ENCODE measurements at places on chromosomes 2 and 18.

- DNase-seq = no peak
Observed at GRCh38 chr2:217723981-217724380, 278.8 kb downstream of the TNS1 start.

DNA sequence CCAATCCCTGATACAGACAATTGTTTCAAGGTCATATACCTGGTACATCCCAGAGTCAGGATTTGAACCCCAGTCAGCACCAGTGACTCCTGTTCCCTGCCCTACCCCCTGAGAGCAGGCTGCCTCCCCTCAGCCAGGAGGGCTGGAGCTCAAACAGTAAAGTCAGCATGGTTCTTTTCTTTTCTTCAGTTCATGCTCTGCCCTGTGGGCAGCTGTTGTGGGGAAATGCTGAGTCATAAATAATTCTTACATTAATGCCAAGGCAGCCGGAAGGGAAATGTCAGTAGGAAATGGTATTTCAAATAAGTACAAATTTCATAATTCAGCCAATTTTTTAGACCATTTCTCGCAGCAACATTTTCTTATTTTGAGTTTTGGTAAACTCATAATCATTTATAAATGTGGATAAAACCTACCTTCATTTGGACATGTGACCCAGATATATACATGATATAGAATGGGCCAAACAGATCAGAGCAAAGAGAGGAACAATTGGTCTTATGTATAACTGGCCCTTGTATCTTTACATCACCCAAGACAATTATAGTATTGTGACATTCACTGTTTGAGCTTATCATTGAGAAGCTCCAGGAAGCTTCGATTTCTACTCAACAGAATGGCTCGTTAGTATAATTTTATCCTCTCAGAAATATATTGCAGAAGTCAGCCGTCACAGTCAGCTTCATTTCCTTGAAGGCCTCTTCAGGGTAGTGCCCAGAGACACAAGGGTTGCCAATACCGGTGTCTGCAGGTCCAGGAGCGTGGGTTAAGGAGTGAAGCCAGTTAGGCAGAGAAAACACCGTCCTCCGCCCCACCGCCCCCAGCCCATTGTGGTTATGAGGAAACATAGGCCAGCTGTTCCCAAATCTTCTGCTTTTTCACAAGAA is 28.0 kb upstream of the SCYGR1 start:
- no peak for DNase-seq

- DNase-seq = peak; percentile 21
Observed at GRCh38 chr2:191933307-191934105, 86.6 kb upstream of the CAVIN2 start.

- no peak for DNase-seq
Observed at GRCh38 chr2:40049781-40050180, 270.7 kb upstream of the THUMPD2 start.

DNA sequence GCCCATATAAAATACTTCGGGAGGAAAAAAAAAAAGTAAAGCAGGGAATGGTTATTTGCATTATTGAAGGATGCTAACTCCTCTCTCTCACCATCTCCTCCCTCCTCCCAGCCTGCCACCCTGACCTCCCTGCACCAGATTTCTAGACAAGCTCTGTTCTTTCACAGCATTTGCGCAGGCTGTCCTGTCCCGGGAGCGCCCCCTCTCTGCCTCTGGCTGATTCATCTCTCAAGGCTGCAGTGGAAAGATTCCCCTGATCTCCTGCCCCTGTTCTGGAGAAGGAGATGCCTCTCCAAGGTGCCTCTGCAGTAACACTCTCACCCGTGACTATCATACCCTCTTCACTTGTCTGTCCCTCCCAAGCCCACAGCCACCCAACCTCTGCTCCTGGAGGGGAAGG is 38.5 kb downstream of the COL4A4 start:
- no peak for DNase-seq

GRCh38 chr2:240481720-240482119 is 46.3 kb downstream of the GPC1 start:
- no peak for DNase-seq

- DNase-seq = no peak
Observed at GRCh38 chr2:219961947-219962498, 334.6 kb downstream of the SLC4A3 start.

GRCh38 chr18:50494569-50494968 is 65.3 kb upstream of the MAPK4 start:
- no peak for DNase-seq

- no peak for DNase-seq
Observed at GRCh38 chr2:127805491-127805890, 5.5 kb downstream of the WDR33 start.

GRCh38 chr2:29401994-29402393 is 286.8 kb downstream of the CLIP4 start:
- DNase-seq = no peak

DNA sequence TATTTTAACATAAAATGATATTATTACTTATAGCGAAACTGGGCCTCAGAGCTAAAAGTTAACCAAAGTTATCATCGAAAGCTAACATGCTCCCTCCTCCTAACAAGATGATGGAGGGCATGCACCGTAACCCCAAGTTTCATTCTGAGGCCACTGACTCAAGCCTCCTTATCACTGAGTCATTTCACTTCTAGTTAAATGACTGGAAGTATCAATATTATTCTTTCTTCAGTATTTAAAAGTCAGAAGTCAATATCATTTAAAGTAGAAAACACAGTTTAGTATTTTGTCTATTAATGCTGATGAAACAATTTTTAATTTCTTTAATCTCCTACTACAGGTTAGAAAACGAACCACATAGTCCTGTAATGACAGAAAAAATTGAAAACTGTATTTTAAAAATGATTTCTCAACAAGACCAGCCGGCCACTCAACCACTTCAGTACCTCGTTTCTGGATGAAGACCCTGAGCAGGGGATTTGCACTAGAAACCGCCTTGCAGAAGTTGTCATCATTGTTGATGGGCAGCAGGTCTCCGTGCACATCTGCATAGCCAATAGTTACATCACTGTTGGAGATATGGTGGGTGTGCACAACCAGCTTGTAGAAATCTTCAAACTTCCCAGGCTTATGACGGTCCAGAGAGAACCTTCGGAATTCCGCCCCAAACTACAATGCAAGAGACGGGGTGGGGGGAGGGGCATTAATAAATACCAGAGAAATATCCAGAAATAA is 44.9 kb downstream of the PARD6G start:
- peak; percentile 47 for DNase-seq

- no peak for DNase-seq
Observed at GRCh38 chr2:178241844-178242551, 47.7 kb downstream of the OSBPL6 start.

GRCh38 chr2:209305026-209305425 is 118.8 kb upstream of the MAP2 start:
- no peak for DNase-seq

- no peak for DNase-seq
Observed at GRCh38 chr2:40096360-40096759, 317.3 kb upstream of the THUMPD2 start.

- no peak for DNase-seq
Observed at GRCh38 chr2:164655750-164656149, 34.5 kb upstream of the GRB14 start.

DNA sequence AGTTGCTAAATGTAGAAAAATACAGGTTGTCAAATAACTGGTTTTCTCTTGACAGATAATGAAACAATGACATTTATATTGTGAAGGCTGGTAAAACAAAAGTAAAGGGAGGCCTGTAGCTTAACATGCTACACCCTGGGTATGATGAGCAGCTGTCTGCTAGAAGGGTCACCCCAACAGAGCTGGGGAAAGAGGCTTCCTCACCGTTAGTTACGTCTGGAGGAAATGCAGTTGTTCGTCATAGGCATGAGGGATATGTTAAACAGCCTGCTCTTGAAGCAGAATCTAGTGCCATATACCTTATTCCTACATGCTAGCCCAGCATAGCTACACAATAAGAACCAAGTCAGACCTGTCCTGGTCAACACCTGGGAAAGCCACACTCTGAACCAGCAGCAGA is 49.9 kb downstream of the LPIN2 start:
- DNase-seq = no peak
